ENCODE measurements at places on chromosomes 5 and 9.
A peak's percentile ranks its signal among the peaks of the same experiment; 100 is the strongest.

DNA sequence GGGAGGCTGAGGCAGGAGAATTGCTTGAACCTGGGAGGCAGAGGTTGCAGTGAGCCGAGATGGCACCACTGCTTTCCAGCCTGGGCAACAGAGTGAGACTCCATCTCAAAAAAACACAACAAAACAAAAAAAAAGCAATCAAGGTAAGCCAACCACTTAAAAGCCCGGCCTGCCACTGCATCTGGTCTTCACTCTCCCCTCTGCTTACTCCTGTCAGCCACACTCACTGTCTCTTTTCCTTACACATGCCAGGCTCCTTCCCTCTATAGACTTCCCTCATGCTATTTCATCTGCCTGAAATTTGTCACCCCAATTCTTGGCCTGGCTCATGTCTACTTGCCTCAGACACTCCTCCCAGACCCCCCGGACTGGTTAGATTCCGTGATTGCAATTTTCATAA is 17.6 kb upstream of the LIFR start:
- DNase-seq, result no peak

- DNase-seq, result no peak
Measured at GRCh38 chr5:68994645-68995044, 99.2 kb upstream of the SLC30A5 start.

- DNase-seq, result no peak
Measured at GRCh38 chr5:68484307-68485068, 268.9 kb downstream of the PIK3R1 start.

DNA sequence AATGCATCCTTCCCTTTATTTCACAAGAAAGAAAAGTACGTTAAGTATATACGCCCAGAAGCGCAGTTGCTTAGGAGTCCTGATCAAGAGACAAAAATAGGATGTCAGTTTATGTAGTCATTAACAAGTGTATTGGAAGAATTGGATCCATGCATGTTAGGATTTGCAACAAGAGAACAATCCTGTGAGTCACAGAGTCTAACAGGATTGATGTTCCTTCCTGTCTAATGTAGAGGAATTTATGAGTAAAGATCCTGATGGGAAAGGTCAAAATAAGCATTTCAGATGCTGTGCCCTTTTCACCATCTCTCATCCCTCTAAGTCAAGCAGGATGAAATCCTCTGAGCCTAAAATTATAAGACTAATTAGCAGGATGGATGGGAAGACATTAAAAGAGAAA is 406.0 kb upstream of the GRIA1 start:
- no peak for DNase-seq

DNA sequence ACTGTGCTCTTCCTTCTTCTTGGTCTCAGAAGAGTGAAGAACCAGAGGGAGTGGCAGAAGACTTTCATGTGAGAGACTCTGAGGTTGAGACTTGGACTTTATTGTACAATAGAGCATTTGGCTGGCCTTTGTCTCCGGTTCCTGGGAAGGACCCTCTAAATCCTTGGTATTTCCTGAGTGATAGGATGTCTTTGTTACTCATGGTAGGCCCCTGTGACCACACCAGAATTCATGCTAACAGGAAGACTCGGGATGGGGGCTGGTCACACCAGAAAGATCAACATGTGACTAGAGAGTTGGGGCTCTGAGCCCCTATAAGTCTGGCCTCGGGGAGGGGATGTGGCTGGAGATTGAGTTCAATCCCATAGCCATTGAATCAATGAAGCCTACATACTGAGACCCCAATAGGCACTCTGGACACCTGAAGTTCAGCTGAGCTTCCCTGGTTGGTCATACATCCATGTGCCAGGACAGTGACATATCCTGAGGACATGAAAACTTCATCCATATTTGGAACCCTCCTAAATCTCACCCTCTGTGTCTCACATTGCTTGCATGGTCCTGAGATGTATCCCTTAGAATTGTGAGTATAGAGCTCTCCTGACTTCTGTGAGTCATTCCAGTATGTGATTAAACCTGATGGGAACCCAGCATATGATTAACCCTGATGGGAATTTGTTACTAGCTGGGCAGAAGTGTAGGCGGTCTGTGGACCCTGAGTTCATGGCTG is 201.7 kb downstream of the GADD45G start:
- DNase-seq, result no peak

- DNase-seq, result no peak
Measured at GRCh38 chr5:71836084-71836483, 117.0 kb downstream of the CARTPT start.

- no peak for DNase-seq
Measured at GRCh38 chr9:130897105-130897751, 616 bp upstream of the QRFP start.

- no peak for DNase-seq
Measured at GRCh38 chr5:134608555-134608954, 24.1 kb downstream of the SAR1B start.

GRCh38 chr5:132425009-132425937 is 55.8 kb downstream of the SLC22A5 start:
- peak; percentile 81 for DNase-seq

DNA sequence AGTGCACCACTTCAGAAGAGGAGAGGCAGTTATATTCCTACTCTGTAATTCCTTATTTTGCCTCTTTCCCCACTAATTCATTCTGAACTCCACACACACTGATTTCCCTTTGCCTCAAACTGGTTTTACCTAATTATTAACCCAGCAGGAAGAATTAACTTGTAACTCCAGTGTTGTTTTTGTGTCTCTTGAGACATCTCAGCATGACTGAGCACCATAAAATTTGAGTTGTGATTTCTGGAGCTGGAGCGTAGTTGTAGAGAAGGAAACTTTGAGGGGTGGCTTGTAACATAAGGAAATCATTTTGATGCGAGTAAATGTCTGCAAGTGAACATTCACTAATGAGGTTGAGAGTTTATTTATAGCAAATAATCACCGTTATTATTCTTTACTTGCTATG is 265.2 kb downstream of the TMEM38B start:
- no peak for DNase-seq

DNA sequence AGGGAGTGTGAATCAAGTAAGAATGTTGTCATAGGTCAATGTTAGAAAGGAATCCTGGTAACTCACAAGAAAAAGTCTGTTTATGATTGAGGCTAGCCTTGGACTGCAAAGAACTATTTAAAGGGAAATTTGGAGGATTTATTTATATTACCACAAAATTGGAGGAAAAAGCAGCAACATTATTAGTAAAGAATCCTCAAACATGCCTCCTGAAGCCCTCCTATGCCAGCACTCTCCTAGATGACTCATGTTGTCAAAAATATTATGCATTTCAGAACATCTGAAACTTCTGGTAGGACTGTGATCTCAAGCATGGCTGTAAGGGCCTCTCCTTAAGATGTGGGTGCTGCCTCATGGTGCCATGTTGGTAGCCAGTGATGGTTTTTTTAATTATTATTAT is 628.5 kb downstream of the CHSY3 start:
- DNase-seq, result no peak

- no peak for DNase-seq
Measured at GRCh38 chr9:126144603-126145456, 181.8 kb upstream of the MVB12B start.

DNA sequence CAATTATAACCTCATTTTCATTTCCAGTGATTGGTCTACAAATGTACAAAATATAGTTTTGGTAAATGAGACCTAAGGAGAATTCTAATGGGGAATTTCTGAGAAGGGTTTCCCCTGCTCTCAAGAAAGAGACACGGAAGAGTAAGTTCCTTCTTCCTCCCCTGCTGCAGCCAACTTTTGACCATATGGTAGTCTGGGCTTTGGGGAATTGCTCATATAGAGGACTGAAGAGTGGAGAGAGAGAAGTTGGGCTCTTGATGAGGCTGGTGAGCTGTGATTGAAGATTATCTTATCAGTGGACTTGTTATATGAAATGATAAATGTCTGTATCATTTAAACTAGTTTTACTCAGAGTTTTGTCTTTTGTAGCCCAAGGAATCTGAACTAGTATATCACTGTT is 4.3 kb upstream of the LNPEP start:
- no peak for DNase-seq

- DNase-seq, result peak; percentile 72
Measured at GRCh38 chr5:138336952-138337684, 948 bp upstream of the FAM53C start.

DNA sequence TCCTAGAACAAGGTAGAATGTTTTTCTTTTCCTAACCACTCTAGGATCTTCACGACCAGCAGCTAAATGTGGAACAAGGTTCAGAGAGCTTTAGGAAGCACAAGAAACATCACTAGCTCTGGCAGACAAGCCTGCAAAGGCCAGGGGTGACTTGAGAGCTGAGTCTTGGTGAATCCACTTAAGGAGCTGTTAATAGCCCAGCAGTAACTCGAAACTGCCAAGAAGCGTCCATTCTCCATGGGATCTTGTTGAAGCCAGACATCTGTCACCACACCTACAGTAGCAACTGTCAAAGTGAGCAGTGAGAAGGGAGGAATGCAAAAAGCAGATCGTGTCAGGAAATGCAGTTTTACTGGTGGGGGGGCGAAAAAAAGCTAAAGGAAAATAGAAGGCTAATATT is 87.2 kb downstream of the ATPSCKMT start:
- no peak for DNase-seq

GRCh38 chr5:67515020-67515689 is 318.6 kb upstream of the CD180 start:
- peak; percentile 8 for DNase-seq

DNA sequence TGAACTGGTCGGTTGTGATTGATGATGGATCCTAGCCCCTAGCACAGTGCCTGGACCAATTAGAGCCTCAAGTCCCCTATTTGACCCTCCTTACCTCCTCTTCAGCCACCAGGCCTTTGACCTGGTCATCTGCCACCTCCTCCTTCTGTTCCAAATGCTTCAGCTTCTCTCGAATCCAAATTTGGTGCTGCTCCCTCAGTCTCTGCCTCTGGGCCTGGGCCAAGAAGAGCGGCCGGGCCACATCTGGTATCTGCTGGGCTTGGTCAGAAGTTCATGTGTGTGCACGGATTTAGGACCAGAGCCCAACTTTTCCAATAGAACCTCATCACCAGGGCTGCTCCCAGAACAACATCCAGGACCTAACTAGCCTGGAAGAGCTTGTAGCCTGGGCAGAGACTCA is 6.5 kb downstream of the SLC35A4 start:
- no peak for DNase-seq

DNA sequence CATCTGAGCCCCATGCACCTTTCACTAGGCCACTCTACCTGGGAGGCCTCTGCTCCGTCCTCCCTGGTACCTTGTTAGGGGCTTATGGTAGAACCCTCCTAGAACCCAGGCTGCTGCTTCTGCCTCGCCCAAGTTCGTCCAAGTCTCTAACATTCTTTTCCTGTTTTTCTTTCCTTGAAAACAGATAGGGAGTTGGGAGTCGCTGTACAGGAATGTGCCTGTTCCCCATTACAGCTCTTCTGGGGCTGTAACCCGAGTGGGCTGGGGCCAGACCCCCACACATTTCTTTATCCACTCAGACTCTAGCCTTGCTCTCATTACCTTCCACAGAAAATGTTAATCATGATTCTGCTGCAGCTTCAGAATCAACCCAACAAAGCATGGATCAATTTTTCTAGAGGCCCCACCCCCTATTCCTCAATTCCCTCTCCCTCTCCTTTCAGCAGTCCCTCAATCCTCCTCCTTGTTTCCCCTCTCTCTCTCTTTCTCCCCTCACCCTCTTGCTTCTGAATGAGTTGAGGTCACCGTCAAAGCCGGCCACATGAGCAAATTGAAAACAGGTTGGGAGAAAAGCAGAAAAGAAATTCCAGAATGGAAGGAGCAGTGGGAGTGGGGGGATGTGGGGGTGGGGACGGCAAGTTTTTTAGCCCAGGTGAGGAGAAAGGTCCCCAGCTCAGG is 193.8 kb upstream of the TRIM32 start:
- DNase-seq, result no peak

DNA sequence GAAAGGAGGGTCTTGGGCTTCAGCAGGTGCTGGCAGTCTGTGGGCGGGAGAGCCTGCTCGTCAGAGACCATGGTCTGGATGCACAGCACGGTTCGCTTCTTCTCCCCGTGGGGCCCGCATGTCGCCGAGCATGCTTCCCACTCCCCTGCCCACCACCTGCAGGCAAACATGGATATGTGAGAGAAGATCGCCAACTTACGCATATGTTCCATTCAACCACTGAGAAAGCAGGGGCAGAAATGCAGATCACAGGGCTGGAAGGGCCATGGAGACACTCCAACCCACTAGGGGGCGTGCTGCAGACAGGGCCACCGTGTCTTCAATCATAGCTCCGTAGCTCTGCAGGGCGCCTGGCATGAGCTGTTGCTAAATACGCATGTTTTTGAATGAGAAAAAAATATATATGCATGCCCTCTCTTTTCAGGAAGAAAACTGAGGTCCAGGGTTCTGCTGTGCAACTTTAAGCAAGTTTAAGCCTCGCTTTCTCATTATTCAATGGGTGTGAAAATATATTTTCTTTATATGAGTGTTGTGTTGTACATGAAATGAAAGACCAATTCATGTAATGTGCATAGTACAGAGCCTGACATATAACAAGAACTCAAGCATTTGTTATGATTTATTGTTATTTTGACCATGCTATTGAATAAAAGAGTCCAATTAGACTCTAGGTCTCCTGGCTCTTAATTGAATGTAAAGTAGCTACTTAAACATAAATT is 148.0 kb downstream of the TARS1 start:
- DNase-seq, result peak; percentile 6

GRCh38 chr5:126031989-126032716 is 391.1 kb upstream of the GRAMD2B start:
- DNase-seq, result no peak

DNA sequence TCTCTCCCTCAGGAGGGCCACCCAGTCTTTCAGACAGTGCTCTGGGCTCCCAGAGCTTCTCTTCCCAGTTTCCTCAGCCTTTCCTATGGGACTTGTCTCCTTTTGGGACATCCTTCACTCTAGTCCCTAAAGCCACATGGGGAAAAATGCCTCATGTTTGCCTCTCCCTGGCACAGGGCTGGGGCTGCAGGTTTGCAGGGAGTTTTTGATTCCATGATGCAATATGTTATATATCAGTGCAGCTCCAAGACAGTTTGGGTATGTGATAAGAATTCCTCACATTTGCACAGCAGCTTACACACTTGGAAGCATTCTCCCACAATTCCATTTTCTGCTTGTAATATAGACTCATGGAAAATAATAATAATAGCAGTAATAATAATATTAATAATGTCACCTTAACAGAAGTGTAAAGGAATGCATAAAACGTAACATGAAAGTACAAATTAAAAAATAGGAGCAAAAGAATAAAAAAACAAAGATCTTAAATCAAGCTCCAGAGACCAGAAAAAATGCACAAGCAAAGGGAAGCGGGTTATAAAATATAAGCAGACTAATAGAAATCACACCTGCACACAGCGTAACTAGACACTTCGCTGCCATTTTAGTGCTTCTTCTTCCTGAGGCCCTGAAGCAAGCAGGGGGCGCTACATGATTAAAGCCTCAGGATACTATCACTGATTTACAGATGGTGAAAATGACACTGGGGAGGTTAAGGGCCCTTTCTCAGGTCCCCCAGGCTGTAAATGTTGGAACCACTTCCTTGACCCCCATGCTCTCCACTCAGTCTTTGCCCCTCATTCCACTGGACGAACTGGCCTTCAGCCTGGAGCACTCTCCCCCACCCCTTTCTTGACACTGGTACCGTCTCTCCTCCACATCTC is 70.0 kb upstream of the IL17B start:
- no peak for DNase-seq

DNA sequence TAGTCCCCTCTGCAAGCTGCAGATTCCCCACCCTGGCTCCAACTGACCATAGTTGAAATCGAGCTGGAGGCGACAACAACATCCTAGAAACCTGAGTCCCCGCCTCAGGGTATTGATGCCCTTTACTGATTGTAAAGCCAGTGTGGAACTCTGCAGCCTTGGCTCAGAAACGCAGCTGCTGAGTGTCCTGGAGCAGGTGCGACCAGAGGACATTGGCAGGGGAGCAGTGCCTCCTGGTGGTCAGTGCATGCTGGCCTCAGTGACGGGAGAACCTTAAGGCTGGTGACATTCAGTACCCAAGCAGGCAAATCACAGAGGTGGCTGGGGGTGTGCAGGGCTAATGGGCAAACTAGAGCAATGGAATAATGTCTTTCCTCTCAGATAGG is 20.4 kb upstream of the ZNF354B start:
- peak; percentile 37 for DNase-seq

Measured in activated CD4-positive, alpha-beta T cell treated with anti-CD3 and anti-CD28 coated beads for 4 hours (primary cell).